T47D (cell line): ENCODE measurements at places on chromosomes 16 and 17.

DNA sequence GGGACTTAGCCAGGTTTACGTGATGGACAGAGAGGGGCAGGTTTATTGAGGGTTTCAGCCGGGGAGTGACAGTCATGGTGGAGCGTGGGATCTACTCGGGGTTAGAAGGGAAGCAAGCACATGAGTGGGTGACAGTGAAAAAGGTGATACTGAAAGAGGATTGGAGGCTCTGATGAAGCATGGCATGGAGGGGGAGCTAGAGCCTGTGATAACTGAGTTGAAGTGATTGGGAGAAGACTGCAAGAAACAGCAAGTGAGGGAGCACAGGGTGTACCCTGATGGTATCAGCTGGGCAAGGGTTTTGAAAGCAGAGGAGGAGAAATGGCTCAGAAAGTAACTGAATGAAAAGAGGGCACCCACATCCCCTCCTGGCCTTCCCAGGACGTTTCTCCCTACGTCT, 6.7 kb upstream of the KSR1 start:
- no peak for DNase-seq

GRCh38 chr17:65055280-65055707, 1.2 kb downstream of the GNA13 start:
- no peak for DNase-seq

GRCh38 chr16:75379911-75380847, 53.1 kb downstream of the CFDP1 start:
- no peak for DNase-seq

- DNase-seq, result no peak
Measured at GRCh38 chr17:56441308-56441707, 152.2 kb upstream of the NOG start.
